ENCODE measurements at places on chromosomes 6 and 20.

GRCh38 chr20:44785768-44786167, 24.6 kb downstream of the RIMS4 start:
- no peak for DNase-seq

- DNase-seq, result peak; percentile 42
Observed at GRCh38 chr6:144305985-144306384, 20.9 kb downstream of the UTRN start.

DNA sequence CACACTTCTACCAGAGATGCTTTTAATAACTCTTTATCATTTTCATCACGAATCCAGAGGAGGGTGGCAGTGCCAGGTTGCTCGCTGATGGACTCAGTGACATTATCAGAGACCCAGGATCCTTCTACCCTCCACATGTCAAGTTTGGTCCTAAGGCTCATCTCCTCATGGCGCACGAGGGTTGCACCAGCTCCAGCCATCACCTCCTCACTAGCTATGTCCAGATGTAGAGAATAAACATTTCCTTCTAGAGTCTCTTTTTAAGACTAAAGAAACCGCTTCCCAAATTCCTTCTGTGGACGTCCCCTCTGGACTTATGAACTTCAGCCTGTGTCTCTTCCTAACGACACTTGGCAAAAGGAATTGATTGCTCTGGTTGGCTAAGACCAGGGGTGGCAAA, 178.7 kb downstream of the BMP7 start:
- DNase-seq, result no peak

DNA sequence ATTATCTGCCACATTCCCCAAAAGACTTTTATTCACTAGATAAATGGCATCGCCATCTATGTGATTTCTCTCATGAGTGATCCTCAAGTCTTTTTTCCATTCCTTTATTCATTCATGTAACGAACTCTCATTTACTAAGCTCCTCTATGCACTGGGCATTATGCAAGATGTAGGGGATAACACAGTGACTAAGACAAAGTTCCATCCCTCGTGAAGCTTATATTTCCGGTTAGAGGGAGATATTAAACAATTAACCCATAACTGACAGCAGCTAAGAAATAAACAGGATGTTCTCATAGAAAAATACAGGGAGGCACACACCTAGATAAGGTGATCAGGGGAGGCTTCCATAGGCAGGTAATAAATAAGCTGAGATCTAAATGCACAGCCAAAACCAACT, 17.2 kb upstream of the PREX1 start:
- DNase-seq, result no peak

GRCh38 chr20:38706509-38706908, 17.8 kb upstream of the SLC32A1 start:
- DNase-seq, result no peak

GRCh38 chr20:48621376-48622078, 206.3 kb downstream of the PREX1 start:
- no peak for DNase-seq

DNA sequence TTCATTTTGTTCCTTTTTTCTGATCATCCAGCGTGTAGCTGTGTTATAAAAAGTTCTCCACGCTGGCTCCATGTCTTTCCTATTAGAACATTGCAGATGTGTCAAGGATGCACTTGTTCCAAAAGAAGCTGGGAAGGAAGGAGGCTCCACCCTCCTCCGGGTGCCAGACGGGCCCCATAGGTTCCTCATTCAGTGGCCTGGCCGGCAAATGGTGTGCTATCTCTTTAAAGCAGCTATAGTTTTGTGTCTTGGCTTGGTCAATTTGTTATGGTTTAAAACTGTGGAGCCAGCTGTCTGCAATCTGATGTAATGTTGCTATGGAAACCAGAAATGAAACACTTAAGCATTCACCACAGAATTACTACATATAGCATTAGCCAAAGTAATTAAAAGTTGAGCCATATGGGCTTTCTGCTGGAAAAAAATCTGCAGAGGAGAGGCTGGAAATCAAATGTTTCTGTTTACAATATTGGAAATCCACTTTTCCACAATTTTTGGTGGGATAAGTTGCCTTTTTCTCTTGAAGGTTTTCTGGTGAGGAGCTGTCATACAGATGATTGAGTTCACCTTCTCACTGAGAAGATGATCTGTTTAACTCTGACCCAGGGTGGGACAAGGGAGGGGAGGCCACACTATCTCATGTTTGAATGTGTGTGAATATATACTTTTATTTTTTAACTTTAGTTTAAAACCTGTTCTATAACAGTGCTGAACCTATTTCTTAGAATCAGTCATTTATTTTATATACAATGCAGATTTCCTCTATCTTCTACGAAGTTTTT, 167.4 kb downstream of the SASH1 start:
- DNase-seq, result peak; percentile 1

GRCh38 chr6:152943260-152943897, 39.5 kb downstream of the FBXO5 start:
- DNase-seq, result no peak

- DNase-seq, result no peak
Observed at GRCh38 chr6:134421501-134421900, 103.6 kb upstream of the SGK1 start.

DNA sequence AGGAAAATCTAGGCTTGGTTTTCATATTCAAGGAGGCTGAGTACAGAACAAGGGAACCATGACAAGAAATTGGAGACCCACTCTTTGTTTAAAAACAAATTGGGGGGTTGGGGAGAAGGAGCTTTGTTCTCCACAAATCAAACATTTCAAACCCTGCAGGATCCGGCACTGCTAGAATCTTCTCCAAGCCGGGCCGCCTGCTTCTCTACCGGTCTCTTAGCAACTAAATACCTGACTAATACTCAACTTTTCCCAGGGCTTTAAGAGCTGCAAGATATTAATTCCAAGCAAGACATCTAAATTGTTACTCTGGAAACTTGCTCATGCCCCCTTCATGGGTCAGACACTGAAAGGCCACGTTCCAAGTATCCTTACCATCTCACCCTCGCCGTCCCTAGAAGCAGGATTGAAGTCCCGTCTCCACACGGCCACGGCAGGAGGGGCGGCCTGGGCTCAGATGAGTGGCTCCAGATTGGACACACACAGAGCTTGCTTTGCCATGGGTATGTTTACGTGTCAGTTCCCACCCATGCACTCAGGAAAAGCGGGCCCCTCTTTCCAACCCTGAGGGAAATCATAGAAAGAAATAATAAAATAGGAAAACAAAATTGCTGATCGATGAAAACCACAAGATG, 126.4 kb upstream of the CDH4 start:
- no peak for DNase-seq

DNA sequence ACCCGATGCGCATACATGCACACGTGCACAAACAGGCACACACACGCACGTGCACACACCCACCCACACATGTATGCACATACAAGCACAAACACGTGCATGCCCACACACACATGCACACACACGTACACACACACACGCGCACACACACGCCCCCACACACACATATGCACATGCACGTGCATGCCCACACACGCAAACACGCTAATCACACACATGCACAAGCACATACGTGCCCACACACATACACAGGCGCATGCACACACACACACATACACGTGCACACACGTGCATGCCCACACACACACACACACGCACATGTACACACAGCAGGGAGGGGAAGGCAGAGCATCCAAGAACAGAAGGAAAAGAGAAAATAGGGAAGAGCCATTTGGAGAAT, 26.8 kb upstream of the CHRNA4 start:
- no peak for DNase-seq

DNA sequence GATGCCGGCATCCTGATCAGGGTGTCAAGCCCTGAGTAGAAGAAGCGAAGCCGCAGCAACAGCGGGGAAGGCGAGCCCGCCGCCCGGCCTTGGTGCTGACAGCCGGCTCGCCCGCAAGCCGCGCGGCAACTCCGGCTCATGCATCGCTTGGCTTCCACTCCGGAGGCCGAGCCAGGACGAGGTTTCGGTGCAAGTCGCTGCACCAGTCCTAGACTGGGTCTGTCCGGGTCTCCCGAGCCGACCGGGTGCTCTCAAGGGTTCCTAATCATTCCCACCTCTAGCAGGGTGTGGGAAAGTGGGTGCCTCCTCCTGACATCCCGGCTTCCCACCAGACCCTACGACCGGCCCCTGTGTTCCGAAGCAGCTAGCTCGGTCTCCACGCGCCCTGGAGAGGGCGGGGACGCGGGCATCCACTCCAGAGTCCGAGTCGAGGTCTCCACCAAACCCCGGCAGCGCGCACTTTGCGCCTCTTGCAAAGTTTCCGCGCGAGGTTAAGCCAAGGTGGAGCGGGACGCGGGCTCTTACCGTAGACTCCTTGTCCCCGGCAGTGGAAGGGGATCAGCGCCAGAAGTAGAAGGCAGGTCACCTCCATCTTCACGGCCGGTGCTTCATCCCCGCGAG, 1.4 kb downstream of the MDGA1 start:
- no peak for DNase-seq

GRCh38 chr6:10580570-10580969, 59.4 kb downstream of the GCNT2 start:
- DNase-seq, result no peak

GRCh38 chr20:17681726-17682102, 328 bp downstream of the RRBP1 start:
- DNase-seq, result no peak

DNA sequence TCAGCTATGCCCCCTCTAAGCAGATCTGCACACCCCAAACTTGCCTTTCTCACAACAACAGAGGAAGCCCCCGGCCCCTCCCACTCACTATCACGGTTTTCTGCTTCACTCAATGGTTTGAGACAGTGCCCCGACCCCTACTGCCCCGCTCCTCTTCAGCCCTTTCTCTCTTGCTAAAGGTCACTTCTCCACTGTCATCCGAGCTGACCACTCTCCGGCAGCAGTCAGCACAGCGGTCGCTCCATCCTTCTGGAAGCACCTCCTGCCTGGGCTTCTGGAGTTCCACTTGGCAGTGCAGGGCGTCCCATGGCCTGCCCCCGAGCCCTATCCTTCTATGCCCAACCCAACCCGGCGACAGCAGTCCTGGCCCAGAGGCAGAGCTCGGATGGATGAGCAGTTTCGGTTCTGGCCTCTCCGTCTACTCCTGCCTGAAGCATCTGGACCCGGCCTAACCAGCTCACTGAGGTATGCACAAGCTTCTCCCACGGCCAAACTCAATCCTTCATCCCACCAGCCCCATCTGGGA, 4.1 kb downstream of the CTSZ start:
- no peak for DNase-seq

DNA sequence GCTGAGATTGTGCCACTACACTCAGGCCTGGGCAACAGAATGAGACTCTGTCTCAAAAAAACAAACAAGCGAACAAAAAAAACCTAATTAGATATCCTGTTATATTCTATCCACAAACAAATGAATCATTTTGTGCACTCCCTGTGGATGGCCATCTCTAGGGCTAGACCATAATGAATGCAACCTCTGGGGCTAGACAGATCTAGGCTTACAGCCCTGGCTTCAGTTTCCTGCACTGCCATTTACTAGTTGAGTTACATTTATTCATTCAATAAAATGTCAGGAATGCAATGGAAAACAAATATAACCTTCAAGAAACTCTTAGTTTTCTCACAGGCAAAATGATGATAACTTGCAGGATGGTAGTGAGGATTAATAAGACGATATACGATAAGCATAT, 6.6 kb upstream of the RNF8 start:
- no peak for DNase-seq

DNA sequence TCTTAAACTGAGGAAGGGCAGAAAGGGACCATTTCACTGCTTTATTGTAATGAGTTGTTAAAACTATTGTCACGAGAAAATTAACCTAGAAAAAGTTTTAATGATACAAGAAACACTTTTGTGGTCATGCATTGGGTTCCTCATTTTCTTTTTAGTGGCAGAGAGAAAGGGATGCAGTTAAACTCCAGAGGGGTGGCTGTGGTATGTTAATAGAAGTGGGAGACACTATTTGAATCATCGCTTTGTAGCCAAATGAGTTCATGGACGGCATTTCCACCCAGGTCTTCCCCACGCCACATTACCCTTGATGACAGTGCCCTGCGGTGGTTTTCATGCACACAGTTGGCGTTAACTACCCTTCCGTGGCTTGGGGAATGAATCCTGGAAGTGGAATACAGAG, 235.6 kb downstream of the PLCB1 start:
- DNase-seq, result no peak

GRCh38 chr6:6624269-6624990, 35.9 kb downstream of the LY86 start:
- no peak for DNase-seq

DNA sequence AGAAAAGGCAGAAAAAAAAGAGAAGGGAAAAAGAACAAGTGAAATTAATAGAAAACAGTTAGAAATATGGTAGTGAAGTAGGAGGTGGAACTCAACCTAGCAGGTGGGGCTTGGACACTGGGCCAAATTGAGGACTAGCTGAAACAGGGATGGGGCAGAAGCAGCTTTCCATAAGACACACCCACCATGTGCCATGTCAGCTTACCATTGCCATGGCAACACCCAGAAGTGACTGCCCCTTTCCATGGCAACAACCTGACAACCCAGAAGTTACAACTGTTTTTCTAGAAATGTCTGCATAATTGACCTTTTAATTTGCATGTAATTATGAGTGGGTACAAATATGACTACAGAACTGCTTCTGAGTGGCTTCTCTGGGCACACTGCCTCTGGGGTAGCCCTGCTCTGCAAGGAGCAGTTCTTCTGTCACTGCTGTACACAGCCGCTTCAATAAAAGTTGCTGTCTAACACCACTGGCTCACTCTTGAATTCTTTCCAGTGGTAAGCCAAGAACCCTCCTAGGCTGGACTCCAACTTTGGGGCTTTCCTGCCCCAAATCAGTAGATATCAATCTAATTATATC, 35.9 kb upstream of the SLC24A3 start:
- DNase-seq, result no peak

DNA sequence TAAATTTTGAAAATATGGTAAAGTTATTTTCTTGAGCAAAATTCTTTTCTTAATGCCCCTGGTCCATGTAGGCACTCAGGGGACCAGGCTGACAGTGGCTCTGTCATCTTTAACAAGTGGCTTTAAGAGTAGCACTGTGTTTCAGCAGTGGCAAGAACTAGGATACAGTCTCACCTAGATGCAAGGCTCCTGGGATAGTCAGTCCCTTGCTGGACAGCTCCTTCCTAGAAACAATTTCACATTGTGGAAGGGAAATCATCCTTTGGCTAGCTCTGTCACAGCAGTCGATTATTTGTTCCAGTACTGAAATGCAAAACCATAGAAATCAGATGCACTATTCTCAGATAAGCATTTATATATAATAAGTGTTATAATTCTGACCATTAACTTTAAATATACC, 175.4 kb upstream of the KCNQ5 start:
- DNase-seq, result no peak

GRCh38 chr6:78243519-78243918, 590.7 kb downstream of the MEI4 start:
- DNase-seq, result no peak

GRCh38 chr6:137798846-137799245, 68.2 kb upstream of the TNFAIP3 start:
- DNase-seq, result peak; percentile 69

- DNase-seq, result no peak
Observed at GRCh38 chr6:160238761-160239751, 19.6 kb downstream of the SLC22A2 start.

DNA sequence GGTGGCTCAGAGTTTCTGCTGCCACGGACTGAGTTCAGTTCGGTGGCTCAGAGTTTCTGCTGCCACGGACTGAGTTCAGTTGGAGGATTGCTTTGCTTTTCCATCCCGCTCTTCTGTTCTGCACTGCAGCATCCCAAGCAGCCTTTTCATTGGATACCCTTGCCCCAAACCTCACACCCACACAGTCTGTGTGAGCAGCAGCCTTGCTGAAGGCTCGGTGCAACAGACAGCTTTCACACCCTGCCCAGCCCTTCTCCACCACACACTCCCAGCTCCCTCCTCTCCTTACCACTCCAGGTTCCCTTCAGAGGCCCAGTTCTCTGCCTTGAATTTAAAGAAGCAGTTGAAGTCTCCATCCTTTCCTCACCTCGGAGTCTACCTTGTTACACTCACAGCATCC, 52.5 kb upstream of the CHD6 start:
- no peak for DNase-seq

Measured in CD4-positive, alpha-beta T cell treated with Interleukin-4 for 4 hours (primary cell).